HFF-Myc (cell line): ENCODE measurements at places on chromosomes 5 and 9.

DNA sequence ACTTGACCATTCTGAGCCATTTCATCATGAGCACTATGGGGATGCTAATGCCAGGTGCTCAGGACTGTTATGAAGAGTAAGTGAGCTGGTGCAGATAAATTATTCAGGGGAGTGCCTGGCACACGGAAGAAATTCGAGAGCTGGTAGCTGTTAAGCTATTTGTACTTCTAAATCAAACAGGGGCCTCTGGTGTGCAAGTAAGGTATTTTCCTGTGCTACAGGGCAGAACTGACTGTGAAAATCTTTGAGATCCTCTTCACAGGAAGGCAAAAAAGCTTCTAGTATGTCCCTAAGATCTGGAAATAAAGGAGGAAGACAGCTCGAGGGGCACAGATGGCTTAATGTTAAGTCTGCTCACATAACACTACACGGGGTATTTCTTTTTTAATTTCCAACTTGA is 106.3 kb upstream of the SPOCK1 start:
- DNase-seq = no peak

GRCh38 chr5:152271420-152271819 is 133.7 kb downstream of the NMUR2 start:
- DNase-seq = no peak

- no peak for DNase-seq
Measured at GRCh38 chr5:127419683-127420257, 97.7 kb upstream of the PRRC1 start.

DNA sequence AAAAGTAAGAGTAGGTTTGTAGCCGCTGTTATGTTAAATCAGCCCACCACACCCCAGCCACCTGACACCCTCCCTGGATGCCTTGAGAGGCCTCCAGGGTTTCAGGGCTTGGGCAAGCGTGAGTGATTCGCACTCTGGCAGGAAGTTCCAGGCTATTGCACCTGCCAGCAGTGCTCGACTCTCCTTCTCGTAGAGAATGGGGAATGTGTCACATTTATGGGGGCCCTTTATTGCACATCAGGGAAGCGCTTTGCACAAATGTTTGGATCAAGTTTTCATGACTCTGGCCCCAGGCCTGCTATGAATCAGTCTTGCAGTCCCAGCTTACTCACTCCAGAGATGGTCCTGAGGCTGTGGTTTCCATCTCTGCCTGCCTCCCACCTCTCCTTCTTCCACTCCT is 66.1 kb upstream of the ADRA1B start:
- DNase-seq = no peak

DNA sequence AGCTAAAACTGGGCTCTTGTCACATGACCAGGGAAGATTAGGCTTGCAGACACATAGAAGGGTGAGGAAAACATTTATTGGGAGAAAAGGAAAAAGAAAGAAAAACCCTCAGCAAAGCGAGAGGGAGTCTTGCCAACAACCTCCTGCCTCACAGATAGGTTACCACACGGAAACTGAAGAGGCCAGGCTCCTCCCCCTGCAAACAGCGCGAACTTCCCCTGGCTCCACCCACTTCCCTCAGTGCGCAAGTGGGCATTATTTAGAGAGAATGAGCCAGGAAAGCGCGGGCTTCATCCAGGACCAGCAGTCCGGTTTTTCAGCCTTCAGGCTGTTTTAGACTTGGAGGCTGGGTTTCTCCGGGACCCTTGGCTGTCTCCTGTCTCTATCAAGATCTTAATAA is 70.3 kb downstream of the STK32A start:
- DNase-seq = no peak

GRCh38 chr5:106880656-106881055 is 790.1 kb downstream of the EFNA5 start:
- DNase-seq = no peak
